ENCODE measurements at places on chromosomes 1 and 21. TPM values are rescaled to one million over a fixed set of nuclear protein-coding genes. Genes with fewer than 3 reads are reported as not detected.
A peak's percentile ranks its signal among the peaks of the same experiment; 100 is the strongest.

Gene THRAP3
- 134 TPM for total RNA-seq

Gene OLIG2
- not detected for total RNA-seq

GRCh38 chr1:201573030-201573429 lies 34.1 kb downstream of the NAV1 start:
- no peak for DNase-seq

GRCh38 chr1:156462954-156463795 lies 37.4 kb downstream of the MEF2D start:
- DNase-seq, result no peak

DNA sequence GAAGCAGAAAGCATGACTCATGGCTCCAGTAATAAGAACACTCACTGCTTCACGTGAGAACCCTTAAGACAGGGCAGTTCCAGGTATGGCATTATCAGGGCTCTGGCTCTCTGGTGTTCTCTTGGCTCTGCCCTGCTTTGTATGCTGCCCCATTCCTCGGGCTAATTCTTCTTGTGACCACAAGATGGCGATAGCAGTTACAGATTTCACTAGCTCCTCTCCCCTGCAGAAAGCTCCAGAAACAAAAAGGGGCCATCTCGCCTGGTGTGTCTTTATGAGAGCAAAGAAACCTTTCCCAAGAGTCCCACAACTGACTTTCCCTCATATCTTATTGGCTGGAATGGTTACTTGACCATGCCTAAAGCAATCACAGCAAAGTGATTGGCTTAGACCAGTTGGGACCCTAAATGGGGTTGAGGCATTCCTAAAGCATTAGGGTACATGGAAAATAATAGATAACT lies 60.1 kb downstream of the F3 start:
- peak; percentile 7 for DNase-seq

Gene SLFNL1
- total RNA-seq, result 0.05 TPM

GRCh38 chr1:14880456-14881316 lies 272.9 kb upstream of the TMEM51 start:
- DNase-seq, result no peak

GRCh38 chr1:94543001-94543400 lies 1.4 kb upstream of the F3 start:
- DNase-seq, result no peak
